ENCODE measurements at places on chromosomes 13 and 19.

DNA sequence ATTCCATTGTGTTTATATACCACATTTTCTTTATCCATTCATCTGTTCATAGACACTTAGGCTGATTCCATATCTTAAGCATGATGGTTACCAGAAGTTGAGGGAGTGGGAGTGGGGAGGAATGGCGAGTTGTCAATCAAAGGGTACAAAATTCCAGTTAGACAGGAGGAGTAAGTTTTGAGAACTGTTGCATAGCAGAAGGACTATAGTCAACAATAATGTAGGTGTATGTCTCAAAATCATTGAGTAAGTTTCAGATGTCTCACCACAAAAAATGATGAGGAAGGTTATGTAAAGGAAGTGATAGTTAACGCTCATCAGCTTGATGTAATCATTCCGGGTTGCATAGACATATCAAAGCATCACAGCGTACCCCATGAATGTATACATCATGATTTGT, 4.6 kb upstream of the UBL3 start:
- DNase-seq = no peak

GRCh38 chr13:97110936-97111335, 111.2 kb upstream of the MBNL2 start:
- DNase-seq = no peak

DNA sequence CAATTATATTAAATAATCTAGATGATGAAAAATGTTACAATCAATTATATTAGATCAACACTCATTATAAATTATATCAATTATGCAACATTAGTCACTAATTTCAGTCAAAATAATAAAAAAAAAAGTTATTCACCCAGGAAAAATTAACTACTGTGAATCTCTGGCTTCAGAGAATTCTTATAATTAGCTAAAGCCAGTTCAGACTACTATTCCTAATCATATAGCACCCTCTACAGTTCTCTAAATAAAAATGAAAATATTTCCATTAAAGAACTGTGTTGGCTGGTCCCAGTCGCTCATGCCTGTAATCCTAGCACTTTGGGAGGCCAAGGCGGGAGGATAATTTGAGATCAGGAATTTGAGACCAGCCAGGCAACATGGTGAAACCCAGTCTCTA, 33.0 kb downstream of the XPO4 start:
- no peak for DNase-seq

GRCh38 chr13:100573121-100573520, 15.5 kb downstream of the GGACT start:
- peak; percentile 58 for DNase-seq

DNA sequence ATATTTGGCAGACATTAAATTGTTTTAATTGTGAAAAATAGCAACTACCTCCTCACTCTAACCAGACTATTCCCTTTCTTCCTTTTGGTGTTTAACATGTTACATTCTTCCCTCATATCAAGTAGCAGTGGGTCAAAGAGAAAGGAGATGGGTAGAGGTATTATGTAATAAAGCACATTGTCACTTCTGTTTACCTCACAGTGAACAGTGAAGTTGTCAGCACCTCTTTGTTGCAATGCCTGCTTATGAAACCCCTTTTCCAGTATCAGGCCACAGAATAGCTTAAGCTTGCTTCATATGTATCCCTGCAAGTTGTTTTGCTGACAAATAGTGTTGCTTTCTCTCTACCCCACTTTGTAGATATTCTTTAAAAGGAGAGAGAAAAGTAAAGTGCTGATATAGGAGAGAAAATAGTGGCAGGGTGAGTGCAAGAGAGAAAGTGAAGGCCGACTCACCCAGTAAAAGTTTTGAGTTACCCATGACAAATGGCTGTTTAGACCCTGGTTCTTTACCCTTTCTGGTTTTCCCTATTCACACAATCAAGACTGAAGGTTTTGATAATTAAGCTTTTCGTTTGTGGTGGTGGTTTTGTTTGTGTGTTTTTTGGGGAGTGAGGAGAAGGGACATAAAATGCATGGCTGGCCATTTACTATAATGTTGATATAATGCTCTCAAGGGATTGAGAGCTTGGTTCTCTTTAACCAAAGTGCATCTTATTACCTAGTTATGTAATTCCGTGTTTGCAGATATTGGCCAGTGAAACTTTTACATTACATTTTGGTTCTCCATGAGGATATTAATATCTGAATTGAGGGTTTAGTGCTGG, 3.7 kb downstream of the ITM2B start:
- no peak for DNase-seq

DNA sequence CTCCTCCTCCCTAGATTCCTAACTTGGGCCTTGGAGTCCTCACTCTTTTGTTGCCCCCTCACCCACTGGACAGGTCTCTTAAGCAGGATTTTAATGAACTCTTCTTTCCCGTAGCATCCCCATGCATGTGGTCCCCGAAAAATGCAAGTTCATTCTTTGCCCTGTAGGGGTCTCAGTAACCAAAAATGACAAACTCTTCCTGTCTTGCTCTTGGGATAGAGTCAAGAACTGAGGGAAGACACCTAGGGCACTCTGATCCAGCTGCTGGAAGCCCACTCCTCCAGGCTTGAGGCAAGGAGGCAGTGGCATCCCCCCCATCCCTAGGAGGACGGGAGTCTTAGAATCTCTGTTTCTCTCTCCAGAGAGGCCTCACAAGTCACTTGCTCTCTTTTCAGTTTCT, 987.0 kb downstream of the DIAPH3 start:
- no peak for DNase-seq

- DNase-seq = no peak
Measured at GRCh38 chr13:24747248-24748060, 16.5 kb upstream of the RNF17 start.

DNA sequence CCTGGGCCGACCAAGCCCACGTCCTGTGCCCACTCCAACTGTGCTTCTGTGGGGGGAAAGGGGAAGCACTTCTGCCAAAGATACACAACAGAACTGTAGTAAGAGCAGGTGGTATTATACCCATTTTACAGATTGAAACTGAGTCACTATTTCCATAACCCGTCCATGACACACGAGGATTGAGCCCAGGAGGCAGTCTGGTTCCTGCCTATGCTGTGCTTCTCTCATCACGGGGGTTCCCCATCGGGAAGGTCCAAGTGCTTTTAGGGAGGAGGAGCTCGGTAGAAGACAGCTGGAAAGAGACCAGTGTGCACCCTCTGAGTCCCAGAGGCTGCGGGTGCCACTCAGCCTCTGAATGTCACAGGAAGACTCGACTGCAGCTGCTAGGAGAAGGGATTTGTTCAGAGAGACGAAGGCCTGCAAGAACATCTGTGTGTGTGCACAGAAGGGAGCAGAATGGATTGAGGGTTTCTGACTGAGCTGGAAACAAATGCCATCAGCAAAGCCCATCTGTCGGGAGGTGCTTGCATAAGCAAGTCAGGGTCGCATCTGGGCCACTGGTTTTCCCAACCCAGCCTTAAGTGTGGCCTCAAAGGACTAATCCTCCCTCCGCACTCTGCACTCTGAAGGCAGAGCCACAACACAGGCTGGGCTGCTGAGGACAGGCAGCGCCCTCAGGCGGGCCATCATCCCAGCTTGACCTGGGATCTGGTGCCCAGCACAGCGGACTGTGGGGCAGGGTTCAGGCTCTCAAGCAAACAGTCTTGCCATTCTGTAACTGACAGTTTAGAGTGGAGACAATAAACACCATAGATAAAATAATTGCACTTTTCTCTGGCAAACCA, 150.0 kb downstream of the DPF1 start:
- no peak for DNase-seq

DNA sequence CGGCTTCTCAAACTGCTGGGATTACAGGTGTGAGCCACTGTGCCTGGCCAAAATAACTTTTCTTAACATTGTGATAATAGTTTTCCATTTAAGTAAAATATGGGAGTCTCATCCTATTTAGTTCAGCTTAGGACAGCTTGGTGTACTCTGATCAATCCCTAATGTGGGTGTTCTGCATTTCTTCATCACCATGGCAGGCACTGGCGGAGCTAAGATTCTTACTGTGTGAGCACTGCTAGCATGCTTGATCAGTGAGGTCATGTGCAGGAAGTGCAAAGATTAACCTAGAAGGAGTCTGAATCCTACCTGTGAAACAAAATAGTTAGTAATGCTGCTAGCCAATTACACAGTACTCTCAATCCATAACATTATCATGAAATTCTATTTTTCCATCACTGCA, 1684.2 kb upstream of the SLC10A2 start:
- DNase-seq = no peak

- DNase-seq = no peak
Measured at GRCh38 chr13:96662036-96662435, 332.2 kb downstream of the OXGR1 start.

- no peak for DNase-seq
Measured at GRCh38 chr19:33686687-33687480, 65.1 kb downstream of the CHST8 start.

DNA sequence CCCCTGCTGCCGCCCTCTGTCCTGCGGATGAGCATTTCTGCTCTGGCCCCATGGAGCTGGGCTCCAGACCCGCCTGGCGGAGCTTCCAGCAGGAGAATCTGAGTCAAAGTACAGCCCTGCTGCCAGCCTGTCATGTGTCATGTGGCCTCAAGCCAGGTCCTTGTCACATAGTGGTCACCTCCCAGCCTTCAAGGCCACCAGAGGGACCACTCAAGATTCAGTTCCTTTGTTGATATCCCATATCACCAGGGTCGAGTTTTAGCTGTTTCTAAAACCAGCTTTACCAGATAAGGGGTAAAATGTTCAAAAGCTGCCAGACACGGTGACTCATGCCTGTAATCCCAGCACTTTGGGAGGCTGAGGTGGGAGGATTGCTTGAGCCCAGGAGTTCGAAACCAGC, 13.4 kb downstream of the THOP1 start:
- DNase-seq = no peak

DNA sequence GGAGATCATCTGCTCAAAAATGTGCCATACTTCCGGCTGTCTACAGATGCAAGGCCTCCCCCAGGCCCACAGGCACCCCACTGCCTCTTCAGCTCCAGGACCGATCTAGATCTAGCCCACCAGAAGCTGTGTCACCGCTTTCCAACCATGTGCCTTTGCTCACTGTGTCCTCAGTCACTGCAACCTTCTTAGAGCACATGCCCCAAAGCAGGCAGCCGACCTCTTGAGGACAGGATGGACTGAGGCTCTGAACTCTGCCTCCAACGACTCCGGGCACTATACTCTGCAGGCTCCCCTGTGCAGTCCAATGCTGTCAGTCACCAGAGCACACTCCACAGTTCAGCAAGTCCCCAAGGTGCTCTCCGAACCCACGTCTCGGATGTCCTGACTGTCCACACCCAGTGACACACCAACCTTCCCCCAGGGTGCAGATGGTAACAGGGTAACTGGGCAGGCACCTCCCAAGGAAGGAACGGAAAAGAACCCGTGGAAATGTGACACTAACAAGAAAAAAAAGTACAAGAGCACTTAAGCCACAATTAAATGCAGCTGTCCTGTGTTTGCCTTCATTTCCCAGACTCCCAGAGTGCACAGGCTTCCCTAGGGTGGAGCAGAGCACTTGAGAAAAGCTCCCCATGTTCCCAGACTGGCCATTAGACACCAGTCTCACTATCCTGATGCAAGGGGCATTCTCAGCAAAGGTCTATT, 4.8 kb downstream of the STK24 start:
- no peak for DNase-seq

DNA sequence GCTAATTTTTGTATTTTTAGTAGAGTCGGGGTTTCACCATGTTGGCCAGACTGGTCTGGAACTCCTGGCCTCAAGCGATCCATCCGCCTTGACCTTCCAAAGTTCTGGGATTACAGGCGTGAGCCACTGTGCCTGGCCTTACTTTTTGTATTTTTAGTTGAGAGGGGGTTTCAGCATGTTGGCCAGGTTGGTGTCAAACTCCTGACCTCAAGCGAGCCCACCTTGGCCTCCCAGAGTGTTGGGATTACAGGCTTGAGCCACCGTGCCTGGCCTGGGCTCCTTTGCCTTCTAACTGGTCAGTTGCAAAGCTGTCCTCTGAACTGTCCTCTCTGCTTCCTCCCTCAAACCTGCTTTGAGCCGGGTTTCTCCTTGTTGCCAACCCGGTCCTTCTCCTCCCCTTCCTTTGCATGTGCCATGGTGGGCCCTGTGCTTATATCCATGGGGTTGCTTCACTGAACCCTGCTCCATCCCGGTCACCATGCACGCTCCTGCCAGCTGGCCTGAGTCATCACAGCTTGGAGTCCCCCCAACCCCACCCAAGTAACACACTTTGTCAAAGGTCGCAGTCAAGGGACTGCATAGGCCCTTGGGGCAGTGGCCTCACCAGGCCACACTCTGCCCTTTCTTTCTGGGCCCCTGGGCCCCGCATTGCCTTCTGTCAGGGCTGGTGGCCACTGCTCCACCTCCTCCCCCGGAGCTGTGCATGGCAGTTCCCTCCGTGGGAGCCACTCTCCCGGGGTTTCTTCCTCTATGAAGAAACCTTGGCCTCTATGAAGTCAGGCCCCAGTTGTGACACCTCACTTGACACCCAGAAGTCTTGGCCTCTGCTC, 21.2 kb downstream of the WTIP start:
- no peak for DNase-seq

DNA sequence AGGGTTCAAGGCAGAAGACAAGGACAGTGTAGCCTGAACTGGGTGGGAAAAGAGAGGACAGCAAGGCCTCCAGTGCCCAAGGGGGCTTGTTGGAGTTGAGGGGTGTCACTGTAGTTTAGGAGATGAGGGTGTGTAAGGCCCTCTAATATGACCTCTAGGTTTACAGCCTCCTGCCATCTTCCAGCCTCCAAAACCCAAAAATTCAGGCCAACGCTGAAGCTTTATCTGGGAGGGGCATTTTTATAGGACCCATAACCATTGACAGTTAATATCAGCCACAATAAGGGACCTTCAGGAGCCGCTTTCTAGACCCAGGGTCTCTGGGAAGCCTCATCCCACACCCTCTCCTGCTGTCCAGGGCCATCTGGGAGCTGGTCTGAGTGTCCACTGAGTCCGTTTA, 2.8 kb downstream of the KLF1 start:
- no peak for DNase-seq

DNA sequence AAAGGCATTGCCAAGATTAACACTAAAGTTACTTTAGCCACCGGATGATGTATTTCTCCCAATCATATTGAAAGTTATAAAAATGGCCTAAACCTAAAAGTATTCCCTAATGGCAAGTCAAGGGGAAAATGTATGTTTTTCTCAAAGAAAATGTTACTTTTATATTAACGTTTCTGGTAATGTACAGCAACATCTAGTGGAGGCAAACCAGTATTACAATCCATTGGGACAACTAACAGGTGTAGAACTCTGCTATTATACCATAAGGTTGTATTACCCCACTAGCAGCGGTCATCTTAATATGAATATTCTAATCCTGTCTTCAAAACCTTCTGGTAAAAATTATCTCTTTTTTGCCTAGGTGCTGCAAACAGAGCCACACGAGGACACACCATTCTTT, 69.2 kb downstream of the ZNF100 start:
- no peak for DNase-seq

GRCh38 chr13:60727140-60727539, 330.1 kb downstream of the TDRD3 start:
- no peak for DNase-seq
